ENCODE measurements at places on chromosomes 7 and 10.

GRCh38 chr10:61786728-61787127, 114.8 kb upstream of the ARID5B start:
- no peak for DNase-seq

DNA sequence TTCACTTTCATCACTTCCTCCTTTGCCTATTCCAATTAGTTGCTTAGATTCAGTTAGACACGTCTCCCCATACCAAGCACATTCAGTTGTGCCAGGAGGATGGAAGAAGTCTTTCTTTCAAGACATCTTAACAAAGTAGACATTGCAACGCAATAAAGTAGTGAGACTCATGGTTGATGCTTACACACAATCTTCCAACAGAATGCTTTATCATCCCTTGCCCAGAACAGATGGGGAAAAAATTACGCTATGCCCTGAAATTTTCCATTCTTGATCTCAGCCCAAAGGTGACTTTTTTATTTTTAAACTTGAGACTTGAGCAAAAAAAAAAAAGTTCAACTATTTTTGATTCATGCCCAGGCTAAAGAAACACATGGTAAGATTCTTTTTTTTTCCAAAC, 74.9 kb downstream of the KCNMA1 start:
- DNase-seq, result no peak

DNA sequence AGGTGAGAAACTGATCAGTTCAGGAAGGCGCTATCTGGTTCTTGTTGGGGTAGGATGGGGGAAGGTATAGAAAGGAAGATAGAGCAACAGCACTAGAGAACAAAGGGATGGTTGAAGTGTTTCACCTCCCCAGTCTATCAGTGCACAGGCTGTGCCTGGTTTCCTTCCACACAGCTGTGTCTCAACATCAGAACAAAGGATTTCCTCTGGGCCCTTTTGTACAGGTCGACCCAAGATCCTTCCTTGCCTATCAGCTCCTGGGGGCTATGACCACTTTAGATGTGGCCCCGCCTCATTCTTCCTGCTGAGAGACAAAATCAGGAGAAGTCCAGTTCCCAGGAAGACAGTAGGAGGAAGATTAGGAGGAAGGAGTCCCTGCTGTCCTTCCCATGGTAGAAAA, 65.6 kb downstream of the NAMPT start:
- DNase-seq, result no peak

DNA sequence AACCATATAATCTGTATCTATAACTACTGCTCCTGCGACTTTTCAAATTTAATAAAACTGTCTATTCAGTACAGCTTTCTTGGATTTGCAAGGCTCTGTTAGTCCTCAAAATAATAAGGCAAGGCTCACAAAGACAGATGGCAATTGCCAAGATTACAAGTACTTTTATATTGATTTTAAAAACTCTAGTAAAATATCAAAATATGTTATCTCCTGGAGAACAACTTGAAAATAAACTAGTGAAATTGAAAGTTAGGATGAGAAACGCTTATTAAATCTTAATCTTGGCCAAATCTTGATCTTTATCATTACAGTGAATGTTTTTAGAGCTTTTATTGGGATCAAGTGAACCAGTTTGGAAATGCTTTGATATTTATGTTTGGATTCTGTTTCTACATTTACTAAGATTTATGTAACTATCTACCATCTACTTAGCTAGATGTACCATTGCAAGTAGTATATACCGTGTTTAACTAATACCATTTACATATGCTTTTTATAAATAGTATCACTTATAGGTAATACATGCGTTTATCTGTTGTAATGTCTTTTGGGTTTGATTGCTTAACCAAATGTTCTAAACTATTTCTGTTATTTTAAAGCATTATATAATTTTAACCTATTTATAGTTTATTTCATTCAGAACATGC, 70.0 kb downstream of the CABCOCO1 start:
- DNase-seq, result no peak

DNA sequence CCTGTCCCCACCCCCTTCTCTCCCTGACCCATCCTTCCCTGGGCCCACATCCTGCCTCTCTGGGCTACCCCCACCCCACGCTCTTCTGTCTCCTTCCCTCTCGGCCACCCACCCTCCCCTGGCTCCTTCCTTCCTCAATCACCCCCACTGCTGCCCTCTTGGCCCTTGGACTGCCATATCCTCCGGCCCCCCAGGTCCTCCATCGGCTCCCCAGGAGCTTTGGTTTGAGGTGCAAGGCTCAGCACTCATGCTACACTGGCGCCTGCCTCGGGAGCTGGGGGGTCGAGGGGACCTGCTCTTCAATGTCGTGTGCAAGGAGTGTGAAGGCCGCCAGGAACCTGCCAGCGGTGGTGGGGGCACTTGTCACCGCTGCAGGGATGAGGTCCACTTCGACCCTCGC, 10.9 kb downstream of the EPHB6 start:
- DNase-seq, result no peak

DNA sequence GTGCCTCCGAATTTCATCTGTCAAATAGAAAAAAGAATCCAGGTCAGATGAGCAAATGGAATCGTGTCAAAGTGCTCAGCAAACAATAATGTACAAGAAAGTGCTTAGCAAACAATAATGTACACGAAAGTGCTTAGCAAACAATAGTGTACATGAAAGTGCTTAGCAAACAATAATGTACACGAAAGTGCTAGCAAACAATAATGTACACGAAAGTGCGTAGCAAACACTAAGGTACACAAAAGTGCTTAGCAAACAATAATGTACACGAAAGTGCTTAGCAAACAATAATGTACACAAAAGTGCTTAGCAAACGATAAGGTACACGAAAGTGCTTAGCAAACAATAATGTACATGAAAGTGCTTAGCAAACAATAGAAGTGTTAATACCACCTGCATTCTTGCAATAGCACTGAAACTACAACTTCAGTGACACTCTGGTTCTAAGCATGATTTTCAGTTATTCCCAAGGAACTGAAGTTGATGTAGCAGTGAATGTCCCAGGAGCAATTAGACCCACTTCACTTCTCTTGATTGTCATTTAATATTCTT, 33.4 kb upstream of the MYL10 start:
- DNase-seq, result no peak

All from activated CD4-positive, CD25-positive, alpha-beta regulatory T cell treated with anti-CD3 and anti-CD28 coated beads, Interleukin-2, amount 50 U/mL, for 16 hours (primary cell).